Activated T-cell treated with anti-CD3 and anti-CD28 coated beads, Interleukin-2, amount 50 U/mL, for 48 hours (primary cell): ENCODE measurements at places on chromosomes 5 and 9.
A peak's percentile ranks its signal among the peaks of the same experiment; 100 is the strongest.

DNA sequence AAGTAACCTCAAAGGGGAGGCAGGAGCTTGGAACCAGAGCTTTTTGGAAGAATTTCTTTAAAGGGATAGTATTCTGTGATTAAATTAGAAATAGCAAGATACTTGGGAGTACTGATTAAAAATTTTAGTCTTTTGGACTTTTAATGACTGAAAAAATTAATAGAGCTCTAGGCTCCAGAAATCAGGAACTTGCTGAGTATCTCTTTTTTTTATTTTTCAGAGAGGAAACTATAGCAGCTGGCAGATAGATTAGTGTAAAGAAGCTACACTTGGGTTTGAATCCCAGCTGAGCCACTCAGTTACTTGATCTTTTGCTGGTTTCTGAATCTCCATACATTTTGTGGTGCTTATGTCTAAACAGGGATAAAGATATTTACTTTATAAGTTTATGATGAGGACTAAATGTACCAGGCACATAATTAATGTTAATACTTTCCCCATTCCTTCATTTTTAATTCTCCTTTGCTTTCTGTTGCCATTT, 94.2 kb upstream of the TNC start:
- DNase-seq: no peak

DNA sequence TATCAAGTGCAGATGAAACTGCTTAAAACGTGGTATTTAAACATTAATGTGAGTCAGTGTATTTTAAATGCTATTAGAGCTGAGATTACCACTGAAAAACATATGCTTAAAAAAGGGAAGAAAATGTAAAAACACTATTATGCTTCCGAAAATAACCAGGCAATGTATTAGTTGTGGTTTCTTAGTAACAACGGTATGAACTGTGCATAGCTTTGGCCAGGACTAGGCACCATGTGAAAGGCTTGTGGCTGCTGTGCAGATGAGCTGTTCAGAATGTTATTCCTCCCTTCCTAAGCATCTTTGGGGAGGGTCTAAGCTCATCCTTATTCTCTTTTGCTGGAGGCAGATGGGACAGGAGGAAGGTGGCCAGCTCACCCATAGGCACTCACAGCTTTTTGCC, 84.9 kb downstream of the NTRK2 start:
- no peak for DNase-seq

DNA sequence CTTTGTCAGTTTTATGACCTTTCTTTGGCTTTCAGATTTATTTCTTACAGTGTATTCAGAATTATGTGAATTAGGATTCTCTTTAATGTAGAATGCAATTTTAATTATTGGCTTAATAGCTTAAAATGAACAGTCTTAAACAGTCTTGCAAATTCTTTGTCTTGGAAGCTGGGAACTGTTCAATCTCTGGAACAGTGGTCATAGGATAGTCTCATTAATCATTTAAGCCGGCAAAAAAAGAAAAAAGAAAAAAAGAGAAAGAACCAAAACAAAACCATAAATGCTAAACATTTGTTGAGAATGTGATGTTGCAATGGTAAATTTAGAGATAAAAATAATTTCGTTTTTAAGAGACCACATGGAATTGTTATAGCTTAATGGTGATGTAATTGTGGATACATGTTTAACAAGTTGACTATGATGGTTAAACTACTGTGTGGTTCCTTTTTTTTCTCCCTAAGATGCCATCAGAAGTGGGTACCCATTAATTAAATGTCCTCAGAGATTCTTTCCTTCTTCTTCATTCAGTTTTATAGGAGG, 61.6 kb downstream of the NNT start:
- DNase-seq: no peak

DNA sequence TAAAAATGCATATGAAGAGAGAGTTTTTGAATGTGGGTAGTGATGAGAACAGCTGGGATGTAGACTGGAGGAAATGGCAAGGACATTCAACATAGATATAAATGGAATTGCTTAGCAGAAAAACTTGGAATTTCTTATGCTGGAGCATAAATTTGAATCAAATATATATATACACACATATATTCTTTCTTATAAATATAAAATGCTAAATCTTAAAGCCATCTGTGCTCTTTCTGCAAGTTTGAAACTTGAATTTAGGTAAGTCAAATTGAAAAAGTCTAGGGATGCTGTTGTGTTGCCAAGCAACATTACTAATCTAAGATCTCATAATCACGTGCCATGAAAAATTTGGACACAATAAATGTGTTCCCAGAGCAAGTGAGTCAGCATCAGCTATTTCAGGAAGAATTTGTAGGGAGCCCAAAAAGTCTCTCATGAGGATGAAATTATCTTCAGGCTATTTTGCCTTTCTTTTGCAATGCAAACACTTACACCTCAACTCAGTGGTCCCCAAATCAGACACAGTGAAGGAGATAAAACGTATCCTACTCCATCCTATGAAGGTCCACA, 58.4 kb upstream of the ALDH1A1 start:
- DNase-seq: no peak

GRCh38 chr9:33517373-33517772, 6.7 kb upstream of the ANKRD18B start:
- DNase-seq: no peak

- DNase-seq: no peak
Observed at GRCh38 chr5:157732130-157732514, 902 bp downstream of the THG1L start.

- DNase-seq: no peak
Observed at GRCh38 chr5:172760959-172761358, 10.0 kb downstream of the DUSP1 start.

GRCh38 chr5:147859962-147860640, 18.4 kb upstream of the SCGB3A2 start:
- DNase-seq: no peak

- DNase-seq: no peak
Observed at GRCh38 chr5:103598997-103599566, 36.5 kb upstream of the NUDT12 start.

- no peak for DNase-seq
Observed at GRCh38 chr5:138895918-138896317, 20.8 kb upstream of the LRRTM2 start.

- no peak for DNase-seq
Observed at GRCh38 chr9:79657891-79658290, 86.1 kb downstream of the TLE4 start.

DNA sequence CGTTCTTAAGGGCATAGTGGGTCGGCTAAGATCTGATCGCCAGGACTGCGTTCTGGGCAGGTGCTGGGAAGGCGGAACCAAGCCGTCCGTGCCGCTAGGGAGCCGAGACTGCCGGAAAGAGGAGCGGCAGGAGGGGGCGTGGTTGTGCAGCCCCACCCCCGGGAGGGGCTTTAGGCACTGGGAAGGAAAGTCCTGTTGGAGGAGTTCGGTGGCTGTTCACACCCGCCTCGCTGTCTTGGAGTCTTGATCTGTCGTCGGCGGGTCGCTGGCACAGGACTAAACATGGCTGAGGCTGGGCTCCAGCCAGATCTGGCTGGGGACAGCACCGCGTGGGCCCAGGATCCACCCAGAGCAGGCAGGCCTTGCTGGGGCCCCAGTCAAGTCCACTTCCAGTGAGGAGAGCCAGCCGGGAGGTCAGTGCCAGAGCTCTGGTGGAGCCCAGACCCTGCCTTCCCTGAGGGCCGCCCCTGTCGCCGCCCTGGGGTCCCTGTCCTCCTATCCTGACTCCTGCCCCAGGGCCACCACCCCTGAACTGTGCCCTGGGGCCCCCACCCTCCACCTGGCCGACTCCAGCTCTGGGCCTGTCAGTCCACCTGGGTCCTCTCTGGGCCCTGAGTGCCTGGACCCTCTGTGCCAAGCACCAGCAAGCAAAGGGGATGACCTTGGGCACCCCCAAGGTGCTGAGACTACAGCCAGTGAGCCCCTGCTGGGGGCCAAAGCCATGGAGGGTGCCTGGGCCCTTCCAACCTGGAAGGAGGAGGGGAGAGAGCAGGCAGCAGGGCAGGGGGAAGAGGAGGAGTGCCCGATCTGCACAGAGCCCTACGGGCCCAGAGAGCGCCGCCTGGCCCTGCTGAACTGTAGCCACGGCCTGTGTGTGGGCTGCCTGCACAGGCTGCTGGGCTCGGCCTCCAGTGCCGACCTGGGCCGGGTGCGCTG, 4.5 kb downstream of the RNF208 start:
- no peak for DNase-seq

DNA sequence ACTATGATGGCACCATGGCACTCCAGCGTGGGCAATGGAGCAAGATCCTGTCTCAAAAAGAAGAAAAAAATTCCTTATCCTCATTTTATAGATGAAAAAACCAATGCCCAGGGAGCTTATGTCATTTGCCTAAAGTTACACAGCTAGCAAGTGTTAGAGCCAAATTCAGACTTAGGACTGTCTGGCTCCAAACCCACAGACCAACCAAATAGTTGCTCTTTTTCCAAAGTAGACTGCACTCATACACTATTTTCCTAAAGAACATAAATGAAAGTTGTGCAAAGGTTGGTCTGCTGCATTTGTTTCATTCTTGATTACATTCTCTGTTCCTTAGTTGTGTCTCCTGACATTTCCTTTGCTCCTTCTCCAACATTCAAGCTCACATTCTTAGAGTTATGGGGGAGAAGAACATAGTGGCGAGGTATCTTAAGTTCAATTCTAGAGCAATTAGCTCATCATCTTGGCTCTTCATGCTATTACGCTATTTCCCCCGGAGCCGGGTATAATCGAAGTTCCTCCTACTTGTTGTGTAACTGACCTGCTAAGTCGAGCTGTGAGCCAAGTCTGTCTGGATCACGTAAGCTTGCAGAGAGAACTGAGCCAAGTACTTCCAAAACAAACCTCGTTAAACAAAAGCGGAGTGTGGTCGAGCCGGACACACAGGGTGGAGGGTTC, 138.3 kb downstream of the RFK start:
- DNase-seq: no peak

DNA sequence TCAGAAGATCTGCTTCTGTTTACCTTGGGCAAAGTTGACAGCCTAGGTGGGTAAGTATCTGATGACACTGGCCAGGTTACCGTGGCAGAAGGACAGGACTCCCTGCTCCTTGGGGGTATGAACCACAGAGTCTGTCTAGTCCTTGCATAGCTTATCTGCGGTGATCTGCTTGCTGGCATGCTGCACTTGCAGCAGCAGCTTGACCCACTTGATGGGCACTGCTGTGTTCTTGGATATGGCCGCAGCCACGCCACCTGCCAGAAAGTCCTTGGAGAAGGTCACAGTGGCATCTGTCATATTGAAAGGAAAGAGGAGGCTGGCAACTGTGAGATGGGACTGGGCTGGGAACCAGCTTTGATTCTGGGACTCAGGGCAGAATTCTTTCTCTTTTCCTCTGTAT, 35.9 kb upstream of the POC5 start:
- no peak for DNase-seq

DNA sequence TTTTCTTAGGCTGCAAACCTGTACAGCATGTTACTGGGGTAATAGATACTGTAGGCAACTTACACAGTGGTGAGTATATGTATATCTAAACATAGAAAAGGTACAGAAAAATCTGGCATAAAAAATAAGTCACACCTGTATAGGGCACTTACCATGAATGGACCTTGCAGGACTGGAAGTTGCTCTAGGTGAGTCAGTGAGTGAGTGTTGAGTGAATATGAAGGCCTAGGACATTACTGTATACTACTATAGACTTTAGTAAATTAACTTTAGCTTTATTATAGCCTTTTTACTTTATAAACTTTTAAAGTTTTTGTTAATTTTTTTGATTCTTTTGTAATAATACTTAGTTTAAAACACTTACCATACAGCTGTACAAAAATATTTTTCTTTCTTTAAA, 51.3 kb downstream of the DENND4C start:
- no peak for DNase-seq

GRCh38 chr9:120032639-120033038, 547.3 kb downstream of the CDK5RAP2 start:
- peak; percentile 16 for DNase-seq

DNA sequence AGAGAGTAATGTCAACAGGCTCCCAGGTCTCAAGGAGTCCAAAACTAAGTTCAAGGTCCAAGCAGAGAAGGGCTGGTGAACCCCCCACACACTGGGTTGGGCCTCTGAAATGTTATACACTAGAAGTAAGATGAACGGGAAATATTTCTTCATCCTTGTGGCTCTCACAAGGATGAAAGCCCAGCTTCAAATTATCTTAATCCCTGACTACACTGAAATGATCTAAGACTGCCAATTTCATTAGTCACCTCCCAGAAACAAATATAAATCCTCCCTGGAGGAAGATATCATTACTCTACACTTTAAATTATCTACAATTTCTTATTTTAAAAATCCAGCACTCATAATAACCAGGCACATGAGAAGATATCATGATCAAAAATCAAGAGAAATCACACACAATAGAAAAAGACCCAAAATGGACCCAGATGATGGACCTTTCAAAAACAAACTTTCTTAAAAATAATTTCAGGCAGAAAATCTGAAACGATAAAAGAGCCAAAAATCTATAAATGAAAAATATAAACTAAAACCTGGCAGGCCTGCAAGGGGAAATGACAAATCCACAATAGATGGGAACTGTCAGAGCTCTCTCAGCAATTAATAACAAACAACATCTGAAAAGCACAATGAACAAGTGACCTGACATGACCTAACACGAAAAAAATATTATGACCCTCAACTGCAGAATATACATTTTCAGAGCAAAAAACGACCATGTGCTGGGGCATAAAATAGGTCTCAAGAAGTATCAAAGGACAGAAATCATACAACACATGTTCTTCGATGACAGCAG, 117.4 kb downstream of the GPR21 start:
- DNase-seq: no peak

DNA sequence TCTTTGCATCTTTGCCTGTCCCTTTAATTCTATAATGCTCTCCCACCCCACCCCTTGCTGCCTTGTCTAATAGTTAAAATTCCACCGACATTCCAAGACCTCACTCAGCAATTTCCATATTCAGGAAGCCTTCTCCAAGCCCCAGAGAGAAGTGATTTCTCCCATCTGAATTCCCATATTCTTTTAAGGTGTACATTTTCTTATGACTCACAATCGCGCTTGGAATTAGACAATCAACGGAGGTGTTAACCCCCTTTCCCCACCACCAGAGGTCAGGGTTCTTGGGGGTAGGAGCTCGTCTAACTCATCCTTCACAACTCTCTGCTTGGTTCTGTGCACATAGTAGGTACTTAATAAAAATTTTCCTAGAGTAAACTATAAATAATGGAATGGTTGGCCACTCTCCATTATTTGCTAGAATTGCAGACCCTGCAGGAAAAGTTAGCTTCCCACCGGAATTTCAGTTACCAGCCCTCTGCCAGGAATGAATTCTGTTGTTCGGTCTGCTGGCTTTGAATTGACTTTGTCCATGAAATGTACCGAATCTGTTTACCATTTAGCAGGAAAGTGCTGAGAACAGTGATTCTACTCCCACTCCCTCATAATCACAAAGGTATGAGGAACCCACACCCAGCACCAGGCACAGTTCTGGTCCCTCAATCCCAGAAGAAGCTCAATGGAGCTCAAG, 5.0 kb downstream of the KCNIP1 start:
- DNase-seq: no peak

GRCh38 chr5:101969742-101970141, 326.3 kb downstream of the SLCO4C1 start:
- DNase-seq: no peak

- DNase-seq: no peak
Observed at GRCh38 chr5:14171046-14171445, 27.9 kb downstream of the TRIO start.

- DNase-seq: peak; percentile 35
Observed at GRCh38 chr9:22208846-22209585, 199.9 kb upstream of the CDKN2B start.

GRCh38 chr5:148939676-148940075, 113.3 kb downstream of the ADRB2 start:
- no peak for DNase-seq

GRCh38 chr5:107867266-107867665, 196.5 kb upstream of the EFNA5 start:
- no peak for DNase-seq
